ENCODE measurements at places on chromosomes 1 and 21. TPM values are rescaled to one million over a fixed set of nuclear protein-coding genes. Genes with fewer than 3 reads are reported as not detected.

- DNase-seq, result no peak
Measured at GRCh38 chr1:171716616-171717015, 25.2 kb downstream of the VAMP4 start.

GRCh38 chr1:113396585-113396984, 6.3 kb downstream of the MAGI3 start:
- no peak for DNase-seq

GRCh38 chr1:36922071-36922470, 112.2 kb downstream of the GRIK3 start:
- no peak for DNase-seq

DNA sequence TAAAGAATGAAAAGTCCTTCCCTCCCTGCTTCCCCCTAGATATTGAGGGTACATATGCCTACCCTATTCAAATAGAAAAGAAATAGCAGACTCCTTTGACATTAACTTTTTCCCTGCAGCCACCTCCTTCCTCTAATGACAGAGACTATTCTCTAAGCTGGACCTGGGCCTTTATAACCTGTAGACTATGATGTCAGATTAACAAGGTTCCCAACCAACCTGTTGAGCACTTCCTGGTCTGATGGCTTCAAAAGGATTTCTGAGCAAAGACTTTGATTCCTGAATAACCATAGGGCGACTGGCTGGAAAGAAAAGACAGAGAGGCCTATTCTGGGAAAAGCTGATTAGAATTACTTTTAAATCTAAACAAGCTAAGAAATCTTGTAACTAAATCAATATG, 18.4 kb upstream of the C1orf216 start:
- no peak for DNase-seq

DNA sequence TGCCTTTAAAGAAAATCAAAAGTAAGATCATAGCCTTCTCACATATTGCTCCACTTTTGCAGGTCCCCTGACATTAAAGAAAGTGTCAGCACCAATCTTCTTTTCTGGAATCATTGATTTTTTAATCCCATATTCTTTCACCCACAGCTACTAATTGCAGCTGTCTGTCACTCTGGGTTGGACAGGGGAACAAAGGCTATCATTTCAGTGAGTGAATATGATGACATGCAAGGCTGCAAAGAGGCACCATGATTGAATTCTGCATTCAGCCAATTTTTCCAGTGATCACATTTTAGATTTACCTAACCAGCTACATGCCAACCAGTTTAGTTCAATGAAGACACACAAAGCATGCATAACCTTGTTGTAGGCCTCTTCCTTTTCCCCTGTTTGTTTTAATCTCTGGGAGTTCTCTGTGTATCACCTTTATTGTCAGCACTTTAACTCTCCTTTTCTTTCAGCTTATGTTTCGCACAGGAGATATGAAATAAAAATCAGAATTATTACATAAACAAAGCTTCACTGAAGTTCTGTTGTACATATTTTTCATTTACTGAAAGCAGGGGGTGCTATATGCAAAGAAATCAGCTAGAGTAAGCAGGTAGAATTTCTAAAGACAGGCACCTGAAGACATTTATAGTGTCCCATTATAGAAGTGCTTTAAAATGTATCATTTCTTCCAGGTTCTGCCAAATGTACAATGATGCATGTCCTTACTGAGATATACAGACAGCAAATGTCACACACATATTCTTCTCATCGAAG, 584.8 kb downstream of the PLA2G4A start:
- no peak for DNase-seq

- no peak for DNase-seq
Measured at GRCh38 chr1:209485167-209485566, 98.3 kb upstream of the CAMK1G start.

DNA sequence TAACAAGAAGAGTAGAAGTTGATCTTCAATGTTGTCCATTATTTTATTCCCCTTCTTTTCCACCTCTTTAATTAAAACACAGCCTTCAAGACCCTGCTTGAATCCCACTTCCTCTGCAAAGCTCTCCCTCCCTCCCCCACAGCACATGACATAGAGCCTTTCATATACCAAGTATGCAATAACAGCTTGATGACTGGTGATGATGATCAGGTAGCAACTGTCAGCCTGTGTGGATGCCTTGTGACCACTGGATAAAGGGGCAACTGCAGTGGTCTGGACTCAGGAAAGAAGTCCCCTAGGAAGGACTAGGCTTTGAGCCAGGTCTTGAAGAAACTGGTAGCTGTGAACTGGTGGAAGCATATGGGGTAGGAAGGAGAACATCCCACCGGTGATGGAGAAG, 53.8 kb upstream of the PRDX6 start:
- DNase-seq, result no peak

DNA sequence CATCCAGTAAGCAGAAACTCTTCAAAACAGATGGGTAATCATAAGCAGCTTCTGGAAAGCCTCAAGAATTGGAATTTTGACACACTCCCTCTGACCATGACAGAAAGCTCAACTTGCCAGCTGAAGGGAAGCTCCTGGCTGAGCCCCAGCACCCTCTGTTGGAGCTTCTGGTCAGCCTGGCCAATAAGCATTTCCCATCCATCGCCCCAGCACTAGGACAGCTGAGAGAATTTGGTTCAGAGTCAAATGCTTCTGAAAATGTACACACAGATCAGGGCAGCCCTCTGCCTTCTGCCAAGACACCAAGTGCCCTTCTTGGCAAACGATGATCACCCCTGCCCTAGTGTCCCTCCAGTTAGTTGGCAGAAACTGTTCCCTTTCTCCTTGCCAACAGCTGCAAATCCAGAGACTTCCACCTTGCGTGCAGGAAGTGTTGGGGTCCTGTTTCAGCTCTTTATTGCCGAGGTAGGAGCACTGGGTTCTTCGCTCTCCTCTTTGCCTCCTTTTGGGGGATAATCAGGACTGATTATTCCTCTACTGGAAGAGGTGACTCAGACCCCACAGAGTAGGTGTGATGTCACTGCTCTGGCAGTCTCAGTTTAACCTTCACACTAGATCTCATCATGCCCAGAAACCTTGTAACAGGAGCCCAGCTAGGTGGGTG, 11.9 kb downstream of the PIGV start:
- DNase-seq, result no peak

DNA sequence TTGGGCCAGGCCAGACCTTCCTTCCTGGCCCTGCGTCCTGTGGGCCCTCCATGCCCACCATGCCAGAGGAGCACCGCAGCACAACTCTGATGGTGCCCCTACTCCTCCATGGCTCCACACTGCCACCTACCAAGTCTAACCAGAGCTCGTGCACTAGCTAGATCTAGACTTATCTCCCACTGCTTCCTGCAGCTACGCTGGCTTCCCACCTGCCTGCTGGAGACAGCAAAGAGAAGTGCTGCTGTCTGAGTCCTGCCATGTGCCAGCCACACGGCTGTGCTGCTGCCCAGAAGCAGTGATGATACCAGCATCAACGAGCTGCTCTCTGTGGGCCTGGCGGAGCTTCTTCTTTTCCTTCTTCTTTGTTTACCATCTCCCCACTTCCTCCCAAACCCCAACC, 4.5 kb downstream of the GUCA2B start:
- no peak for DNase-seq

- DNase-seq, result no peak
Measured at GRCh38 chr21:37419228-37419906, 52.8 kb downstream of the DYRK1A start.

- no peak for DNase-seq
Measured at GRCh38 chr1:113125517-113125916, 52.5 kb downstream of the LRIG2 start.

DNA sequence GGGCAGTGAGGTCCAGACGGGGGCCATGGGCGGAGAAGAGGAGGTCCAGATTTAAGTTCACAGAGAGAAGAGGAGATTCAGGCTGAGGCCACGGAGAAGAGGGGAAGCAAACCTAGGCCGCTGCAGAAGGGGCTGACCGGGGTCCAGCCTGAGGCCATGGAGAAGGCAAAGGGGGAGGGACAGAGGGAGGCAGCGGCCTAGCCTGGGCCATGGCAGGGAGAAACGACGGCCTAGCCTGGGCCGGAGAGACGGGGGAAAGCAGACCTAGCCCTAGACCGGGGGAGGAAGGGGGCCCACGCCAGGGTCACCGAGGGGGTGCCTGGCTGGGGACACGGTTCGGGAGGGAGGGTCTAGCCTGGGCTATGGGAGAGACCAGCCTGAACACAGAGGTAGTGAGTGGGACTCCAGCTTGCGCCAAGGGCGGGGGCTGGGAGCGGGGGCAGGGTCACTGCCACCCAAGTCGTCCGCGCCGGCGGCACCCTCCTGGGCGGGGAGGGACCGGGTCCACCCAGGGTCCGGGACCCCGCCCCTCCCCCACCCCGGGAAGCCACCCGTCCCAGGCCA, 459 bp downstream of the CAPZB start:
- DNase-seq, result no peak

DNA sequence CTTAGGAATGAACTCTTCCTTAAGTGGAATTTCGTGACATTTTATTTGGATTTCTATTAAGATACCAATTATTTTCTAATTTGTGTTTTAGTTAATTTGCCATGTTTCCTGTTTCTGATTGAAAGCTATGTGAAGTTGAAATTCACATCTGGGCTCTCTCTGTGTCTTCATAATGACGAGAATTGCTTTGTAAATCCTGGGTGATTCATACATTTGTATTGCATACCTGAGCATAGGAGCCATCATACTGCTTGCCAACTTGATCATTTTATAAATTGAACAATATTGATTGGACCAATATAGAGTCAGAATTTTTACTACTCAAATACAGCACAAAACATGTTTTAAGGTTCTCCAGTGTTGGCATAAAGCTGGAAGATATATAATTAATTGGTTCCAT, 817.9 kb downstream of the BRINP3 start:
- DNase-seq, result no peak

DNA sequence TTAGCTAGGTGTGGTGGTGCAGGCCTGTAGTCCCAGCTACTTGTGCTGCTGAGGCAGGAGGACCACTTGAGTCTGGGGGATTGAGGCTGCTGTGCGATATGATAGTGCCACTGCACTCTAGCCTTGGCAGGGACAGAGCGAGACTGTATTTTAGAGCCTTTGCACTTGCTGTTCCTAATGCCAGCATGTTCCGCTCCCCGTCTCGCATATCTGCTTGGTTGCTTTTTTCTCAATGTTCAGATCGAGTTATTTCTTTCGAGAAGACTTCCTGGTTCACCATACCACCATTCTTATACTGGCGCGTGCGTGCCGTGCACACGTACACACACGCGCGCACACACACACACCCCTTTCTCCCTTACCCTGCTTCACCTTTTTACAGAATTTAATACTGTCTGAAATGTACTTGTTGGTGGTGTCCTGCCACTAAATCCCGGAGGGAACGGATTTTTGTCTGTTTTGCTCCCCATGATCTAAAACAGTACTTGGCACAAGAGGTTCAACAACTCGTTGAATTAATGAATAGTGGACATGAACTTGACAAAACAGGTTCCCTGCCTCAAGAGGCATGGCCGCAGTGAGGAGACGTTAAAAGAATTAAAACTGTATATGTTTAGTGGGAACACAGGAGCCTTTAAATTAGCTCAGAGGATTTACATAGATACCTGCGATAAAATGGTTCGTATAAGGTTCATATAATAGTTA, 1.1 kb upstream of the RPRD2 start:
- DNase-seq, result peak; percentile 70

GRCh38 chr1:6245086-6245868, 1.3 kb downstream of the HES3 start:
- peak; percentile 84 for DNase-seq

DNA sequence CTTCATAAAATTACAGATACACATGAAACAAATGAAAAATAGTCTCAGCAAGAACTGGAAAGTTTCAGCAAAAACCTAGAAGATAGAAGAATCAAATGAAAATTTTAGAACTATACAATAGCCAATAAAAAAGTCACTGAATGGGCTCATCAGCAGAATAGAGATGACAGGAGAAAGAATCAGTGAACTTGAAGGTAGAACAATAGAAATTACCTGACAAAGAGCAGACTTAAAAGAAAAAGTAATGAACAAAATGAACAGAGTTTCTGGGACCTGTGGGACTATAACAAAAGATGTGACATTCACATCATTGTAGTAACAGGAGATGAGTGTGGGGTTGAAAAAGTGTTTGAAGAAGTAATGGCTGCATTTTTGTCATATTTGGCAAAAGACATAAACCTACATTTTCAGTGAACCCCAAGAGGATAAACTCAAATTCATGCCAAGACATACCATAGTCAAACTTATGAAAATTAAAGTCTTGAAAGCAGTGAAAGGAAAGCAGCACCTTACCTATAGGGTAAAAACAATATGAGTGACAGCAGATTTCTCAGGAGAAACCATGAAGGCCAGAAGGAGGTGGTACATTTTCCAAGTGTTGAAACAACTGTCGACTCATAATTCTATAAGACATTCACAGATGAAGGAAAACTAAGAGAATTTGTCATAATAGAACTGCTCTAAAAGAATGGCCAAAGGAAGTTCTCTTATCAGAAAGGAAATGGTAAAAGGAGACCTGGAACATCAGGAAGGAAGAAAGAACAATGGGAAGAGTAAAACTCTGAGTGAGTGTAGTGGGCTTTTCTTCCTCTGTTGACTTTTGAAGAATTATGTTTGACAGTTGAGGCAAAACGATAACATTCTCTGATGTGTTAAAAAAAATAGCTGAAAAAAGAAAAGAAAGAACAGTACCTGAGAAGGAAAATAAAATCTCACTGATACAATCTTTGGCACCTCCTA, 23.5 kb downstream of the NTPCR start:
- no peak for DNase-seq

DNA sequence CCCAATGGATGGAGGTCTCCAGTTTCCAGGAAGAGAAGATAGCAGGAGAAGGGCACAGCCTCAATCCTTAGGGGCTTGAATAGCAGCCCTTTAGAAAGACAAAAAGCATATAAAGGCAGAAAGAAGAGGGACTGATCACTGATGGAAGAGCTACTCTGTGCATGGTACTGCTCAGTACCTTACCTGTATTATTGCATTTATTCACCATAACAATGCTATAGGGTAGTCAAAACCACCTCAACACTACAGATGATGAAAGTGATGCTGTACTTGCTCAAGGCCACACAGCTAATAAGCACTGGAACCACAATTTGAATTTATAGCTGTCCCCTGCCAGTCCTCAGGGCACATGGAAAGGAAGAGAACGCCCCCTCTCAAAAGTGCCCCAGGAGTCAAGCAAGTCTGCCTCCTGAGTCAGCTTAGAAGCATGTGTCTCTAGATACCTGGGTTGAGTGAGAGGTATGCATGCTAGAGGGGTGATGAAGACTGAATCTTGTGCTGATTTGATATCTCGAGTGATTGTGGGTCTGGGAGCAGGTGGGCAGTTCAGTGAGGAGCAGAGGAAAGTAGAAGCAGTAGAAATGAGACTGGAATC, 13.6 kb downstream of the DDAH1 start:
- DNase-seq, result no peak

GRCh38 chr1:18883636-18884418, 18.5 kb downstream of the ALDH4A1 start:
- DNase-seq, result peak; percentile 76

- no peak for DNase-seq
Measured at GRCh38 chr21:37737996-37738395, 178.3 kb downstream of the KCNJ6 start.

Gene SELL
- total RNA-seq, result 262 TPM

Gene ACTL8
- not detected for total RNA-seq

Gene WDR47
- total RNA-seq, result 17.3 TPM

Gene C1QB
- not detected for total RNA-seq

Gene RGS8
- not detected for total RNA-seq

Gene HSPB7
- total RNA-seq, result not detected

Gene LCE1D
- total RNA-seq, result not detected

Gene KMO
- total RNA-seq, result 12.8 TPM

Gene C1orf94
- not detected for total RNA-seq

Gene DIRAS3
- total RNA-seq, result not detected

Gene SPATA21
- not detected for total RNA-seq
